ENCODE measurements at places on chromosomes 11 and 22.

DNA sequence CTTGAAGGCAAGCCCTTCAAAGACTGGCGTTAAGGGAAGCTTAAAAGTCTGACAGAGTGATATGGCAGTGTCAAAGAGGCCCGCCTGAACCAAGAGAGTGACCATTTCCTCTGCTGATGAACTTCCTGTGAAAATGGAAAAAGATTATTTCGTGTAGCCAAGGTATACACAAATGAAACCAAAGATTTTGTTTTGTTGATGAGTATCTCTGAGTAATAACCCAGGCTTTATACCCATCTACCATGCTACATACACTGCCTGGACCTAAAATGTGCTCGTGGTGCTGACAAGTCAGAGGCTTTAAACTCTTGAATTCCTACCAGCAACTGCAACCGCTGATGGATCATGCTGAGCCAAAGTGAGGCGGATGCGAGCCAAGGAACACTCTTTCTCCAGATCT lies 21.0 kb upstream of the FNBP4 start:
- DNase-seq, result no peak

GRCh38 chr22:45638834-45639746 lies 32.5 kb upstream of the ATXN10 start:
- DNase-seq, result no peak

DNA sequence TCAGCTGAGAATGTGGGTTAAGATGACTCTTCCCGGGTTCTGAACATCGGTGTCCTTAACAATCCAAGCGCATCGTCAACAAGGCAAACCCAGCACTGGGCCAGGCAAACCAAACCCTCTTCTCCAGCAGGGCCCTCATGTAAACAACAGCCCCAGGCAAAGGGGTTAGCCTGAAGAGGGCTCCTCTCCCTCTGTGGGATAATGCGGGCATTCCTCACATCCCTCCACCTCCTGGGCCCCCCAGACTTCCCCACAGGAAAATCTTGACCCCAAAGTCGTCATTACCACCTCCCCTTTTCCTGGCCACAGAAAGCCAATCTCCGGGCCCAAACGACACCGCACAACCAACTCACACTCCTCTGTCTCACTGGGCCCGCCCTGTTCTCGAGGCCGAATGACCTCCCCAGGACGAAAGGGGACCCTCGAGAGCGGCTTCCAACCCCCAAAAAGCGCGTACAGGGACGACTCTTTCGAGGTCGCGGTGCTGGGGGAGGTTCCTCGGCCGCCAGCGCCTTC lies 566 bp downstream of the DDB1 start:
- no peak for DNase-seq

DNA sequence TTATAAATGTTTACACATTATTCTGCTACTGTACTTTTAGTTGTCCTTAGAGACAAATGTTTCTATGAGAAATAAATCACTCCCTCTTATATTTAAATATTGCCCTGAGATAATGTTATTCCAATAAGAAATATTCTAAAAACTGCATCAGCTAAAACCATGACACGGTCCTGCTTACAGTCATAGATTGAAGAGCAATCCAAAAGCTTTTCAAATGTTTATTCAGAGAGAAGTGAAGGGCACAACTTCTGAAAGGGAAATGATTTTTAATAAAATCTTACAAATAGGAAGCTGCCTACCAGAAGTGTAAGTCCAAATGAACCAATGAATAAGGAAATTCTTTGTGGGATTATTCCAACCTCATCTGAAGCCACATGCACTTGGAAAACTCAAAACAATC lies 49.2 kb downstream of the STK33 start:
- DNase-seq, result no peak

DNA sequence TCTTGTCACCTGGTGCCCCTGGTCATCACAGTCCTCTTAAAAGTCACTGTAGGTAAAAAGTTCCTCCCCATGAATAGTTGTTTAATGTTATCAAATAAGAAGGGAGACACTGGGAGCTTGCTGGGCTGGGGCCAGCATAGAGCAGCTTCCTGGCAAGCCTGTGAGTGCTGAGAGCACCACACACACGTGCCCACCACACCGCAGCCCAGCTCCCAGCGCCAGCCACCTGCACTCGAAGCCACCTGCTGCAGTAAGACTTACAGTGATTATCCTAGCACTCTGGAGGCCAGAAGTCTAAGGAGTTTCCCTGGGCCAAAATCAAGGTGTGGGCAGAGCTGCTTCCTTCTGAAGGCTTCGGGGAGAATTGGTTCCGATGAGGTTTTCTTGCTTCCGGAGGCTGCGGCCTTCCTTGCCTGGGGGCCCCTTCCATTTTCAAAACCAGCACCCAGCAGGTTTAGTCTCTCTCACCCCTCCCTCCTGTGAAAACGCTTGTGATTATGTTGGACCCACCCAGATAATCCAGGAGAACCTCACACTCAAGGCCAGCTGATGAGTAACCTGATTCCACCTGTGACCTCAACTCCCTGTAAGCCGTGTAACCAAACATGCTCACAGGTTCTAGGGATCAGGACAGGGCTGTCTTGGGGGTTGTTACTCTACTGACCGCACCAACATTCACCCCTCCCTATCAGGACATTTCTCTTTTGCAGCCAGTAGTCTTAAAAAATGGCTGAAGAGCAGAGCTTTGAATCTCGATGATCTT lies 687.2 kb downstream of the TBC1D22A start:
- DNase-seq, result no peak

- no peak for DNase-seq
These were observed 1073.3 kb downstream of the TBC1D22A start for GRCh38 chr22:47835726-47836125.

DNA sequence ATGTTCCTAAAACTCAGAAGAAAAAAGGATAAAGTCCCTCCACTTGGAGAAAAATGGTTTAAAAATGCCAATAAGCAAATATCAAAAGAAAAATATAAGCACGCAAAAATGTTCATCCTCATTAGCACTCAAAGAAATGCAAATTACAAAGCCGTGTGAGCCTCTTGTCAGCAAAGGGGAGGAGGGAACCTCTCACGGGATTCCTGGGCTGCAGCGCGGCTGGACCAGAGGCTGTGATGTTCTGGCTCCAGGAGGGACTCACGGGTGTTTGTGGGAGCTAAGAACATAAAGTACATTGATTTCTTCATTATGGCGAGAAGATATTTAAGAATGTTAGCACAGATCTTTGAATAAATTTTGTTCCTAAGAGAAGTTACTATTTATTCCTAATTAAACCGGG lies 1451.2 kb downstream of the BRD1 start:
- no peak for DNase-seq

DNA sequence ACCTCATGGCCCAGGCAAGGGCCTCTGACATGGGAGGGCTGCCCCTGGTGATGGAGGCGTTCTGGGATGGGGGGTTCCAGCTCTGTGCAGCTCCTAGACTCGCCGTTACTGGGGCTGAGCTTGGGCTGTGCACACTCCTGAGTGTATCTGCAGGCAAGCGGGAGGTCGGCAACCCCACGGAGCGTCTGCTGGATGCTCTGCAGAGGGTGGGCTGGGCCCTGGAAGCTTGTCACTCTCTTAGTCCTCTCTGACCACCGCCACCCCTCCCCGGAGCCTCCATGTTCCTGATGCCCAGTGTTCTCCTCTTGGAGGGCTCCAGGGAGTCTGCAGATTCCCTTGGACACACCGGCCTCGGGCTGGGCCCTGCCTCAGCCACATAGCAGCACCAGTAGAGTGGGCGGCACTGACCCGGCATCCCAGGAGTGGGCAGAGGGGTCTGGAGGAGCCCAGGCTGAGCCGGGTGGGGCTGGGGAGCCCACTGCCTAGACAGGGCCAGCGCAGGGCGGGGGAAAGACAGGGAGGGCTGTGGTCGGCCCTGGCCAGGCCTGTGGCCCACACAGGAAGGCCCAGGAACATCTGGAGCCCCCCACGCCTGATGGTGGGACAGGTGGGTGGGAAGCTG lies 20.6 kb upstream of the MUC5B start:
- no peak for DNase-seq
